Gastrocnemius medialis (tissue), 4 donors: ENCODE measurements at places on chromosomes 1 and 21. TPM values are rescaled to one million over a fixed set of nuclear protein-coding genes. Genes with fewer than 3 reads are reported as not detected.

Gene GBP6
- total RNA-seq = not detected

Gene ADAM30
- not detected for total RNA-seq

Gene MIXL1
- total RNA-seq = not detected

Gene POU2F1
- 7.3 TPM for total RNA-seq

Gene FLG
- total RNA-seq = not detected

Gene DNASE2B
- 2.0 TPM for total RNA-seq

Gene FAM163A
- not detected for total RNA-seq

Gene PTPRU
- total RNA-seq = 59.4 TPM

Gene VASH2
- not detected for total RNA-seq

Gene LAMTOR5
- total RNA-seq = 150 TPM

DNA sequence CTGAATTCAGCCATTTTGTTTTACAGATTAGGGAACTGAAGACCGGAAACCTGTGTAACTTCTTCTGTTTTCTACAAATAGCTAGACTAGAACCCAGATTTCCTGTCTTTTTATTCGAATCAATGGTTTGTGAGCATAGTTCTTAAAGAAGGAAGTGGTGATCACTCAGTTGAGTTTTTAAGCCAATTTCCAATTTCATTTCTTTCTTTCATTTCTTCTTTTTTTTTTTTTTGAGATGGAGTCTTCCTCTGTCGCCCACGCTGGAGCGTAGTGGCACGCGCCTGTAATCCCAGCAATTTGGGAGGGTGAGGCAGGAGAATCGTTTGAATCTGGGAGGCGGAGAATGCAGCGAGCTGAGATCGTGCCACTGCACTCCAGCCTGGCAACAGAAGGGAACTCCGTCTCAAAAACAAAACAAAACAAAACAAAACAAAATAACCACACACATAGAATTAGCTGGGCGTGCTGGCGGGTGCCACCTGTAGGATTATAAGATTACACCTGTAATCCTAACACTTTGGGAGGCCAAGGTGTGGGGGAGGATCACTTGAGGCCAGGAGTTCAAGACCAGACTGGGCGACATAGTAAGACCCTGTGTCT is 3.0 kb upstream of the MDM4 start:
- no peaks in the 10 kb centered on the region for H3K36me3 ChIP-seq
- no peak overlapping the region for H3K4me3 ChIP-seq
- H3K4me1 ChIP-seq = peaks cover 14% of the 10 kb centered on the region
- no peak for DNase-seq
- no peaks in the 10 kb centered on the region for H3K27me3 ChIP-seq
- no peak overlapping the region for H3K27ac ChIP-seq

DNA sequence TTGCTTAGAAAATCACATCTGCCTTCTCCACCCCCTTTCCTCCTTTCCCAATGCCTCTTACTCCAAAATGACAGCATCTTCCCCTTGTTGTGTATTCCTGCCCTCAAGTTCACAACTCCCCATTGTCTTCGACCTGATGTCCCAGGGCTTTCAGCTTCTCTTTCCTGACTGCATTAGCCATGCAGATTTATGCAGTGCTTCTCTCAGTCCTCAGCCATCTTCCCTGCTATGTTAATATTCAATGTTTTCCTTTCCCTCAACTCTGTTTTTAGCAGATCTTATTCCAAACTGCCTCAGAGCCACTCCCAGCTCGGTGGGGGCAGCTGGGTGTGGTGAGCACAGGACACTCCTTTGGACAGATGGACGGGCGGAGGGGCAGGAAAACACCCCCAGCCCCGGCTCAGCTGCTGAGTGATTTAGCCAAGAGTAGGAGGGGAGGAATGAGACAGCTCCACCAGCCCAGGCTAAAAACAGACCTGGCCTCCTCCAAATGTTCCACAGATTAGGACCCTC is 71.0 kb downstream of the CD2 start:
- H3K4me3 ChIP-seq = no peak overlapping the region
- no peaks in the 10 kb centered on the region for H3K27me3 ChIP-seq
- H3K27ac ChIP-seq = no peak overlapping the region
- no peak for DNase-seq

DNA sequence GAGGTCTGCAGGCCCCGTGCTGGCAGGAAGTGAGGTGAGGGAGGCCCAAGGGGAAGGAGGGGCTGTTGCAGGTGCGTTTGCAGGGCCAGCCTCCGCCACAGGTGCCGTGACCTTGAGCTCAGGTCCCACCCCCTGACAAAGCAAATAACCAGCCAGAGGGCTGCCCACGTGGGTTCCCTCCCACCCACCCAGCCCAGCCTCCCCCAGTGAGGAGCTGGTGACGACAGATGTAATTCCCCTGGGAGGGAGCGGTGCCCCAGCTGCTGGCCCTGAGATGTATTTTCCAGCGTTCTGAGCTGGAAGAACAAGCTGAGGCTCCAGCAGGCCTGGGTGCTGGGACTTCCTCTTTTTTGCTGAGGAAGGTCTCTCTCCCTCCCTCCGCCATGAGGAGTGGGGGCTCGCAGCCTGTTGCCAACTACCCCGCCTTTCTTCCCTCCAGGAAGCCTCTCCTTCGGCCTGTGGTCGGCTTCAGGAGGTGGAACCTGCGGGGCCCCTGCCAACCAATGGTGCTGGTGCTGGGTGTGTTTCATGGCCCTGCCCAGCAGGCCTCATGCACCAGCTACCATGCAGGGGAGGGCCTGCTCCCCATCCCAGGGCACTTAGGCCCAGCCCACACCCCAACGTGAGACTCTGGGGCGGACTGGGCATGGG is 153.2 kb downstream of the PRDM16 start:
- peaks cover 9% of the 10 kb centered on the region for H3K4me1 ChIP-seq
- H3K4me3 ChIP-seq = no peak overlapping the region
- H3K27me3 ChIP-seq = peaks cover 15% of the 10 kb centered on the region
- no peak overlapping the region for H3K27ac ChIP-seq

DNA sequence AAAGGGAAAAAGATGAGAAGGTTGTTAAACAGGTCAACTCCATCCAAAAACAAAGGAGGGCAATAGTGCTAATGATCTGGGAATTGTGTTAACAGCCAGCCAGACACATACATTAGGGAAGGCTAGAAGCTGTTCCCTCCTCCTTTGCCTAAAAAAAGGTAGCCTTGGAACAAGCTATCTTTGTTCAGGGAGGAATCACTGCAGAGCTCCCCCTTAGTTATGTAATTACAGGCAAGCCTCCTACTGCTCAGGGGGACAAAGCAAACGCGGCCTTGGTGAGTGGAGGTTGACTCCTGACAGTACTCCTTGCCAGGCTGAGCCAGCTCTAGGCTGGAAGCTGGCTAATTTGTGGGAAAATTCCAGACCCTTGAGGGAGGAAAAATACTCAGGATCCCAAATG is 97.6 kb downstream of the VAV3 start:
- no peak overlapping the region for H3K4me3 ChIP-seq
- no peaks in the 10 kb centered on the region for H3K27me3 ChIP-seq

DNA sequence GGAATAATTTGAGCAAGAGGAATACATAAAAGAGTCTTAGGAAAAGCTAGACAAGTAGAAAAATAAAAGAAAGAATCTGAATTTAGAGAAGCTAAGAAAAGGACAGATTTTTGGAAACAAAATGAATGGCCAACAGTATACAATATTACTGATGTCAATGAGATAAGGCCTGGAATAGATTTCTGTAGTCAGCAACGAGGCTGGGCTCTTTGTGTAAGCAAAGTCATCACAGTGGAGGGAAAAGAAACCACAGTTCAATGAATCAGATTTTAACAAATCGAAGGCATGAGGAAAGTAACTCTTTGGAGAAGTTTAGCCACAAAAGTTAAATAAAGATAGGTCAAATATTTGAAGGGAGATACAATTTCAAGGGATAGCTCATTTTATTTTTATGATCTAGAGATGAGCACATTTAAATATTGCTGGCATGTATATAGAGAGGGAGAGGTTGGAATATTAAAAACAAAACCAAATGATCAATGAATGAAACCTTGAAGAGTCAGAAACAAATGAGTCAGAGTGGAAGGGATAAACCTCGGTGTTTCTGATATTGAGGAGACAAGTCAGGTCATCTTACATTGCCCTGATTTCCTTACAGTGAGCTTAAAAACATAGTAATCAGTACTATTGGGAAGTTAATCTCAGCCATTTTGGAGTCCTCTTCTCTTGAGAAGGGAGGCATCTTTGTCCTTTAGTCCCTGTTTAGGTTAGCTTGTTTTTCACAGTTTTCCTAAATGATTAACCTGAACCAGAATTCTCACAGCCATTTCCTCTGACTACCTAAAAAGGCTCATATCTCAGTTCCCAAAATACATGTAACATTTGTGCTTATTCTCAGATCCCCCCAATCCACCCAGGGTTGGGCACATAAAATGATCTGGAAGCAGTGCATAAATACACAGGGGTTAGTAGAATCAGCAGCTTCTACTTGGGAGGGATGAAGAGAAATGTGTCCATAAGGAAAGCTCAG is 620.0 kb upstream of the B3GALT2 start:
- DNase-seq = no peak
- H3K27ac ChIP-seq = no peak overlapping the region
- no peaks in the 10 kb centered on the region for H3K4me1 ChIP-seq
- no peaks in the 10 kb centered on the region for H3K36me3 ChIP-seq

DNA sequence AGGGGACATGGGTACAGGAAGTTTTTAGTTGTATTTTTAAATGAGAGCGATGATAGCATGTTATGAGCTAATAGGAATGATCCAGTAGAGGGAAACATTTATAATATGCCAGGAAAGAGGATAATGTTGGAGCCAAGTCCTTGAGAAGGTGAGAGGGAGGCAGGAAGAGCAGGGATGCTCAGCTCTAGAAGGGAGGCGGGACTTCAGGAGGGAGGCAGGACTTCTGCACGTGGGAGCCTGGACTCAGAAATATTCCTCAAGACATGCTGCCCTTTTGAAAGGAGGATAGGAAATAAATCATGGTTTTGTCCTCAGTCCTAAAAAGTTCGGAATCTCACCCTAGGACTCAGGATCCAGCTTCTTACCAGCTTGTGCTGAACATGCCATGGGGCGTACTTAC is 5.9 kb downstream of the ADARB1 start:
- peaks cover 12% of the 10 kb centered on the region for H3K4me1 ChIP-seq
- DNase-seq = no peak
- no peak overlapping the region for H3K4me3 ChIP-seq
- H3K27me3 ChIP-seq = no peaks in the 10 kb centered on the region
- H3K36me3 ChIP-seq = peaks cover 5% of the 10 kb centered on the region

DNA sequence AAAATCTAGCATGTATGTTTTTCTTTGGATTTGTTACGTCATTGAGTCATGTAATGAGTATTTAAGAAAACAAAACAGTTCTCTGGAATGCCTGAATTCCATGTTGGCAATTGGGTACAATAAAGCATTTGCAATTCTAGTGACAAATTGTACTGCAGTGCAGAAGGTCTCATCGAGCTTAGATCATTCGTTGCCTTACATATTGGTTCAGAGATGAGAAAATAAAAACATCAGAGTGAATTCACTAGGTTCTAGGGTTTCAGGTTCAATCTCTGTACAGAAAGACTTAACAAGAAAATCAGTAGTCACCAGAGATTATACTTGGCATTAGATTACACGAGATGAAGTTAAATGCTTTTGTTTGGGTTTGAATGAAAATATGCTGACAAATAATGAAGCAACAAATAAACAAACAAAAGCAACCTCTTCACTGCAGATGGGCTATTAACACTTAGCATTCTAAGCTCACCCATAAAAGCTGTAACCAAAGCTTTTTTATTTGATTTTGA is 124.7 kb downstream of the RYR2 start:
- no peaks in the 10 kb centered on the region for H3K27me3 ChIP-seq
- H3K4me1 ChIP-seq = no peaks in the 10 kb centered on the region
- no peak for DNase-seq

DNA sequence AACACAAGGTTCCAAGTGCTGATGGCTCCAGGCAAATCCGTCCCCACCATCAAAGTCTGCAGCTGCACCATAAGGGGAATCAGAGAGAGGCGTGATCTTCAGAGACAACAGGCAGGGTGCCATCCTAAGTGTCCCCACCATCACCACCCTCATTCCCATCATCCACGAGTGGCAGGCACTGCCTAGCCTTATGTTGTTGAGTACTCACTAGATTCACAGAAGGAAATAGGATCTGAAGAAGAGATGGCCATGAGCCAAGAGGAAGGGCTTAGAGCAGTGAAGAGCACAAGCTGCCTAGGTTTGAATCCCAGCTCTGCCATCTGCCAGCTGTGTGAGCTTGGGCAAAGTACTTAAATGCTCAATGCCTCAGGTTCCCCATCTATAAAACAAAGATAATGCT is 207.3 kb upstream of the CSF3R start:
- H3K4me3 ChIP-seq = no peak overlapping the region
- H3K36me3 ChIP-seq = no peaks in the 10 kb centered on the region
- no peak for DNase-seq
- peaks cover 35% of the 10 kb centered on the region for H3K27me3 ChIP-seq

DNA sequence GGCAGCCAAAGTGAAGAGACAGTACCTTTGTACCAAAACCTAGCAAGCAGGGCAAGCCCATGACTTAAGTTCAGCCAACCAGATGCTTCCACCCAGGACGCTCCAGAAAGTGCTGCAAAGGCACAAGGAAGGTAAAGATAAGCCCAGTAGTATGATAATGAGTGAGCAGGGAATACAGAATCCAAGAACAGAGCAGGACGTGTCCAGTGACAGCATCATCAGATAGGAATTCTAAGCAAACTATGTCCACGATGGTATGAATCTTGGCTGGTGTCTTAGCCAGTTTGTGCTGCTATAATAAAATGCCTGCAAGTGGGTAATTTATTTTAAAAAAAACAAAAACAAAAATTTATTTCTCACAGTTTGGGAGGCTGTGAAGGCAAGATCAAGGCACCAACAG is 13.6 kb downstream of the GJA4 start:
- H3K36me3 ChIP-seq = no peaks in the 10 kb centered on the region
- no peak overlapping the region for H3K27ac ChIP-seq
- DNase-seq = no peak
- no peaks in the 10 kb centered on the region for H3K4me1 ChIP-seq
- no peaks in the 10 kb centered on the region for H3K27me3 ChIP-seq

- peaks cover 24% of the 10 kb centered on the region for H3K4me1 ChIP-seq
- peaks cover 52% of the 10 kb centered on the region for H3K36me3 ChIP-seq
- H3K27me3 ChIP-seq = no peaks in the 10 kb centered on the region
- no peak for DNase-seq
- no peak overlapping the region for H3K4me3 ChIP-seq
Observed at GRCh38 chr1:205800427-205800826, 12.6 kb downstream of the SLC41A1 start.

GRCh38 chr1:65412256-65412983 is 8.0 kb upstream of the LEPR start:
- H3K4me1 ChIP-seq = no peaks in the 10 kb centered on the region
- no peaks in the 10 kb centered on the region for H3K27me3 ChIP-seq
- H3K4me3 ChIP-seq = no peak overlapping the region

GRCh38 chr21:25405984-25406383 is 201.3 kb downstream of the MRPL39 start:
- H3K27ac ChIP-seq = no peak overlapping the region
- H3K27me3 ChIP-seq = no peaks in the 10 kb centered on the region
- no peaks in the 10 kb centered on the region for H3K36me3 ChIP-seq

GRCh38 chr1:234078143-234078542 is 173.7 kb downstream of the SLC35F3 start:
- H3K36me3 ChIP-seq = no peaks in the 10 kb centered on the region
- no peak overlapping the region for H3K27ac ChIP-seq
- no peaks in the 10 kb centered on the region for H3K4me1 ChIP-seq
- H3K27me3 ChIP-seq = no peaks in the 10 kb centered on the region
- DNase-seq = no peak

GRCh38 chr1:67479146-67479891 is 49.1 kb upstream of the SERBP1 start:
- peak overlapping the region; percentile 5 for H3K4me3 ChIP-seq
- peaks cover 9% of the 10 kb centered on the region for H3K4me1 ChIP-seq
- DNase-seq = no peak

GRCh38 chr1:234544087-234544579 is 65.2 kb upstream of the TARBP1 start:
- DNase-seq = peak; percentile 70
- H3K27ac ChIP-seq = peak overlapping the region; percentile 100
- H3K36me3 ChIP-seq = no peaks in the 10 kb centered on the region
- H3K27me3 ChIP-seq = no peaks in the 10 kb centered on the region
- peaks cover 65% of the 10 kb centered on the region for H3K4me1 ChIP-seq
- H3K4me3 ChIP-seq = no peak overlapping the region
